Cardiac fibroblast (primary cell): ENCODE measurements at places on chromosomes 11 and 22.
A peak's percentile ranks its signal among the peaks of the same experiment; 100 is the strongest.

DNA sequence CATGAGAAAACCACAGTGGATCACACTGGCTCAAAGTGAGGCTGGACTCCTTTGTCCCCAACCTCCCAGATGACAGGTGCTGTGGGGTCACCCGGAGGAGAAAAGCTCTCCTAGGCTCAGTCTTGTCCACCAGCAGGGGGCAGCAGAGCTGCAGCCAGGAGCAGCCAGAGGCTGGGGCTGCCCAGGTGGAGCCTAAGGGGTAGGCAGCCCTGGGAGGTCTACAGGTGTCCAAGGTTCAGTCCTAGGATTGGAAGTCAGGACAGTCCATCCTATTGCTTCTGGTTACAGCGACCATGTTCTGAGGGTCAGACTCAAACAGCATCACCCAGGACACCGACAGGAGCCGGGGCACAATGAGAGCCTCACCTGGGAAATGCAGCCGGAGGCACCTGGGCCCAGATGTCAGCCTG is 77.6 kb upstream of the IGLL5 start:
- no peak for DNase-seq

DNA sequence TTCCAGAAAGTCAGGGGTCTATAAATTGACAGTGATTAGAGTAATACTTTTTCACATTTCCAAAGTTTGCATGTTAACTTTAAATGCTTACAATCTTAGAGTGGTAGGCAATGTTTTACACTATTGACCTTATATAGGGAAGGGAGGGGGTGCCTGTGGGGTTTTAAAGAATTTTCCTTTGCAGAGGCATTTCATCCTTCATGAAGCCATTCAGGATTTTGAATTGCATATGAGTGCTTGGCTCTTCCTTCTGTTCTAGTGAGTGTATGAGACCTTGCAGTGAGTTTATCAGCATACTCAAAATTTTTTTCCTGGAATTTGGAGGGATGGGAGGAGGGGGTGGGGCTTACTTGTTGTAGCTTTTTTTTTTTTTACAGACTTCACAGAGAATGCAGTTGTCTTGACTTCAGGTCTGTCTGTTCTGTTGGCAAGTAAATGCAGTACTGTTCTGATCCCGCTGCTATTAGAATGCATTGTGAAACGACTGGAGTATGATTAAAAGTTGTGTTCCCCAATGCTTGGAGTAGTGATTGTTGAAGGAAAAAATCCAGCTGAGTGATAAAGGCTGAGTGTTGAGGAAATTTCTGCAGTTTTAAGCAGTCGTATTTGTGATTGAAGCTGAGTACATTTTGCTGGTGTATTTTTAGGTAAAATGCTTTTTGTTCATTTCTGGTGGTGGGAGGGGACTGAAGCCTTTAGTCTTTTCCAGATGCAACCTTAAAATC is 5.3 kb downstream of the MALAT1 start:
- peak; percentile 85 for DNase-seq

GRCh38 chr11:69290806-69291205 is 3.1 kb upstream of the MYEOV start:
- DNase-seq = no peak

DNA sequence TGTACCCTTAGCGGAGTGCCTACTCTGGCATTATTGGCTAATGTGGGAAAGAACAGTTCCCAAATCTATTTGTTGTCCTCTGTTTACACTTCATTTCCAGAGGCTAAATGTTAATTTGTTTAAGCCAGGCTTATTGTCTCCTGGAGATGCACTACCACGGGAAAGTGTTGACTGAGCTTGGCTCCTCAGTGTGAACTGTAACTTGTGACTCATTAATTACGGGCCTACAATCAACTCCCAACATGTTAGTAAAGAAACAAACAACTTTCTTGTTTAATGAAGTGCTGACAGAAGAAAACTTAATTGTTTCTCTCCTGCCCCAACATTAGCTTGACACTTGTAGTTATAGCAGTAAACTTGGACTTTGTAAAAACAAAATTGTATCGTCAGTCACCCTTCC is 130.4 kb downstream of the ATXN10 start:
- no peak for DNase-seq

DNA sequence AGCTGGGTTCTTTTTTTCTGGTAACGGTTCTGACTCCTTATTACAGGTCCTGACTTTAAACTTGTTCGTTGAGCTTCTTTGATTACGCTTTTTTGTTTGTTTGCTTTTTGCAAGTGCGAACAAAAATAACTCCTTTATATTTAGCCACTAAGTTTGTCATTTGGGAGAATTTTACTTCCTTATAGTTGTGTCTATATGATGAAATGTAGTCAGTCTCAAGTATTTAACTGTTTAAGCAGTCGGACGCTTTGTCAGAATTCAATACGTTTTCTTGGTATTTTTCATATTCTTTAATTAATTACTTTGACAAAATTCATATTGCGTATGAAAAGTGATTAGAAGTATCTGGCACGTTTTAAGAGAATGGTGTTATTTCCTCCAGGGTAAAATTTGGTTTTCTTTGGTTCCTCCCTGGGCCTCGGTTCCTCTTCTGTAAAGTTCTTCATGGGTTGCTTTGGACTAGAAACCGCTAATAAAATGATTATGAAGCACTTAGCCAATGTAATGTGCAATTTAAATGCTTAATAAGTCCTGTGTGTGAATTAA is 1.3 kb downstream of the CBL start:
- no peak for DNase-seq

DNA sequence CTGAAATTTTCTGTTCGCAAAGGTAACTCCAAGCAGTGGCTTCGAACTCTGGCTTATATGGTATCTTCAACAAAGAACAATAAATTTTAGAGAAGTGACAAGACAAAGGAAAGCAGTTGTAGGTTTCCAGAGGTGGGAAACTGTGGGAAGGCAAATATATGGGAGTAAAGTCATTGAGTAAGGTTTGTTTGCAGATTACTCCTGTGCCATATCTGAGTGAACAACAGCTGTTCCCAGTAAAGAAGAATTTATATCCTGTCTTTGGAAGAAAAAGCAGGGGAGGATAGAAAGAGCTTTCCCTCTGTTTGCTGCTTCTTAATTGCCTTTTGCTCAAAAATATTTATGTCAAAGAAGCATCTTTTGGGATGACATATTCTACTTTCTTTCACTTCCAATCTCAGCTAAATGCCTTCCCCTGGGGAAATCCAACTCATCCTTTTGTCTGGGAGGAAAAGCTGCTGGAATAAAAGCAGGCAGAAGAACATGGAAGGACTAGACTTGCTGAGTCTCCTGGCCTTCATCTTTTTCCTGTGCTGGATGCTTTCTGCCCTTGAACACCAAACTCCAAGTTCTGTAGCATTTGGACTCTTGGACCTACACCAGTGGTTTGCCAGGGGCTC is 10.4 kb upstream of the RCN1 start:
- DNase-seq = peak; percentile 11

DNA sequence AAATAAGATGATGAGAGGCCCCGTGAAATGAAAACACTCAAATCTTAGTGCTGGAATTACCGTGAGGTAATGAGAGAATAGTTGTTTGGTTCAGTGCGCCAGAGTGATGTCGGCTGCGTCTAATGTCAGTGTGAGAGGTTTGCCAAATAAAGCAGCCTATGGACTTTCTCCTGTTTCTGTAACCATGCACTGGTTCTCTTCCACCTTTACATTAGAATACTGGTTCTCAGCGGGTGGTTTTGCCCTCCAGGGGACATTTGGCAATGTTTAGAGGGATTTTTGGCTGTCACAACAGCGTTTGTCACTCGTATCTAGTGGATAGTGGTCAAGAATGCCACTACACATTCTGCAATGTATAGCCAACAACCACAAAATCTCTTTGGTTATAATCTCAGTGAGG is 1.1 kb downstream of the OOSP4B start:
- DNase-seq = no peak

GRCh38 chr11:70059971-70060370 is 18.1 kb upstream of the ANO1 start:
- no peak for DNase-seq

DNA sequence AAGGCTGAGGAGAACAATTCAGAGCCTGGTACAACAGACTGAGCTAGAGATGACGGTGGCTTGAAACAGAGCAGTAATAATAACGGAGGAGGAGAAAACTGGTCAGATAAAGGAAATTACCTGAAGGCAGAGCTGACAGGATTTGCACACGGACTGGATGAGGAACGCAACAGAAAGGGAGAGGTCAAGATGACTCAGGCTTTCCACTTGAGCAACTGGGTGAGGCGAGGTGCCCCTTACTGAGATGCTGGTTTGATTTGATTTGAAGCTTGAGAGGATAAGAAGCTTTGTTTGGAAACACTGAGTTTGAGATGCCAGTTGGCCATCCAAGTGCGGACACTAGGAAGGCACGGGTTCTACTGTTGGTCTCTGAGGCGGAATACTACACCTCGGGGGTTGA is 35.4 kb upstream of the NRIP3 start:
- DNase-seq = peak; percentile 46

- DNase-seq = no peak
These were observed 25.0 kb upstream of the PHLDA2 start for GRCh38 chr11:2954263-2954662.

- no peak for DNase-seq
These were observed 4.4 kb downstream of the MAPK12 start for GRCh38 chr22:50257041-50257440.

- DNase-seq = no peak
These were observed 21.9 kb upstream of the MOB2 start for GRCh38 chr11:1508491-1508891.

DNA sequence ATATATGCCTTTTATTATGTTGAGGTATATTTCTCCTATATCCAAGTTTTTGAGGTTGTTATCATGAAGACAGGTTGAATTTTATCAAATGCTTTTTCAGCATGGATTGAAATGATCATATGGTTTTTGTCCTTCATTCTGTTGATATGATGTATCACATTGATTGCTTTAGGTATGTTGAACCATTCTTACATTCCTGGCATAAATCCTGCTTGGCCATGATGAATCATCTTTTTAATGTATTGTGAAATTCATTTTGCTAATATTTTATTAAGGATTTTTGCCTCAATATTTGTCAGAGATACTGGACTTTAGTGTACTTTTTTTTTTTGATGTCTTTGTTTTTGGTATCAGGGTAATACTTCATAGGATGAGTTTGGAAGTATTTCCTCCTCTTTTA is 283.8 kb upstream of the C11orf87 start:
- DNase-seq = peak; percentile 59

DNA sequence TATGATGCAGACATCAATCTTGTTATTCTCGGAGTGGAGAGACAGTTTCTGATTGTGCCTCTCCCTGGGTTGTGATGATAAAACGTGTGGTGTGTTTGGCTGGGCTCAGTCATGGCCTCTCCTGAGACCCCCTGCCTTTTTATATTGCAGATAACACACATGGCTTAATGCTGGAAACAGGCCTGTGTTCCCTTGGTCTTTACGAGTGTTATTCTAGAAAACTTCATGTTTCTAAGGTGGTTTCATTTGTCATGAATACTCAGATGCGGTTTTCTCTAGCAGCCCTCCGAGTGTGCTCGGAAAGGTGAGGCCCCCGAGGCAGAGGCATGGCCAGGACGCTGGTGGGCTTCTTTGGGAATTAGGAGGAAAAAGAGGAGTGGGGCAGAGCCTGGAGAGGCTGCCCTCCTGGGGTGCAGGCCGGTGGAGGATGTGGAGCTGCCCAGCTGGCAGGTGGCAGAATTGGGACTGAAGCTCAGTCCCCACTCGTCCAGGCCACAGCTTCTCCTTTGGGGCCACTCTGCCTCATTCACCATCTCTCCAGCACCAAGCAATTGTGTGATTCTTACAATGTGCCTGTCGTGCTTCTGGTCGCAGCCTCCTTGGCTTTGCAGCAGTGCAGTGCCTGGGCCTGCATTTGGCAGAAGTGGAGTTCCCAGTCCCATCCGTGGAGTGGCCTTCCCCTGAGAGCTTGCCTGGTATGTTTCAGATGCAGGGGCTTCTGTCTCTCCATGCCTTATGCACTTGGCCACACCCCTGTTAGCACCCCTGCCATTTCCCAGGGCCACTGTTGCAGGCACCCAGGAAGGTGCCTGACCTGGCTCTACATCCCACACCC is 309.6 kb downstream of the TBC1D22A start:
- no peak for DNase-seq

DNA sequence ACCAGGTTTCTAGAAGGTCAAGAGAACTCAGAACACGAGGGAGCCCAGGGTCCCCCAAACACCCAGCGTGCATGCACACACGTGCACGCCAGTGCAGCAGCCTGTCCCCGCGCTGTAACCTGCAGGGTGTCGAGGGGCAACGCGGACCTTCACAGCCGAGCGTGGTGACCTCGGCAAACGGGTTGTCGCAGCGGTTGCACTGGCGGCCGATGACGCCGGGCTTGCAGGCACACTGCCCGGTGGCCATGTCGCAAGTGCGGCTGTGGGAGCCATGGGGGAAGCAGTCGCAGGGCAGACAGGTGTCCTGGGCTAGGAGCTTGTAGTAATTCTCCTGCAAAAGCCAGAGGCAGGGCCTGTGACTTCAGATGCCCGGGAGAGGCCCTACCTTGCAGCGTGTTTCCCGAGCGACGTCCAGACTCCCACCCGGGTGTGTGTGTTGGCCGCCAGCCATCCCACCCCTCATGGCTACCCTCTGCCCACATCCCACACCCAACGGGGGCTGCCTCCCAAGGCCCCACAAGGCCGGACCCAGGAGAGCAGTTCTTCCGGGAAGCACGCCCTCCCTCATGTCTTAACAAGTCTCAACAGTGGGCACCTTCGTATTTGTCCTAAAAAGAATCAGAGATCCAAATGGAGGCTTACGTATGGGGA is 56.1 kb downstream of the TRMU start:
- DNase-seq = no peak

DNA sequence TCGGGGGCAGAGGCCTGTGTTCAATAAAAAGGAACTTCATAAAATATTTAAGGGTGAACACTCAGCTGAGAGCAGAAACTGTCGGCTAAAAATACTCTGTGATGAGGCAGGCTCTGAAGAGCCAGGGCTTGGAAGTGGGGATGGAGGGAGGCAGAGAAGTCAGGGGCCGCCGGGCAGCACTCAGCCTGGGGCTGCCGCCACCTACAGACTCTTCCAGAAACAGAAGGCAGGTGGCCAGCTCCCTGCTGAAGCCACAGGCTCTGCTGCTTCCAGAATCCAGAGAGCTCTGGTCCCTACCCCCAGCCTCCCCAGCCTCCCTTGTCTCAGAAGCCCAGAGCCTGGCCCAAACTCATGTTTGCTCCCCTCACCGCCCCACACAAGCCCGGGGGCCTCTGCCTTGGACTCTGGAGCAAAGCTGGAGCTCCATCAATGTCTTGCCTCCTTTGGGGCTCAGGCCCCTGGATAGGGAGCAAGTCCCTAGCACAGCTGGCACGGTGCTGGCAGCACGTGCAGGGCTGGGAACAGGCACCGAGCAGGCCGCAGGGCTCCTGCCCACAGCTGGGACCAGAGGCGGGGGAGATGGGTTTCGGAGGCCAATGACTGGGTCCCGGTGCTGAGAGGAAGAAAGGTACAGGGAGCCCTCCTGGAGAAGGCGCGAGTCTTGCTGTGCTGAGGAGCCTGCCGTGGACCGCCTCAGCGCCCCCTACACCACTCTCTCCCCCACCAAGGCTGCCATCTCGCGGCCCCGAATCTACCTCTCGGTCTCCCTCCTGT is 8.2 kb downstream of the LRFN4 start:
- no peak for DNase-seq

- DNase-seq = no peak
These were observed 1005.1 kb downstream of the BRD1 start for GRCh38 chr22:48822278-48823233.

GRCh38 chr11:72333661-72334060 is 89.7 kb upstream of the PHOX2A start:
- no peak for DNase-seq

GRCh38 chr22:33274214-33275072 is 216.3 kb upstream of the SYN3 start:
- DNase-seq = peak; percentile 2
